ENCODE measurements at places on chromosomes 5 and 9. TPM values are rescaled to one million over a fixed set of nuclear protein-coding genes. Genes with fewer than 3 reads are reported as not detected.

Gene MUSK
- total RNA-seq = not detected

Gene GALT
- total RNA-seq = 36.6 TPM

Gene OR1Q1
- not detected for total RNA-seq

Gene FGD3
- not detected for total RNA-seq

GRCh38 chr5:74201334-74202081, 439.0 kb downstream of the ENC1 start:
- peak; percentile 85 for DNase-seq

DNA sequence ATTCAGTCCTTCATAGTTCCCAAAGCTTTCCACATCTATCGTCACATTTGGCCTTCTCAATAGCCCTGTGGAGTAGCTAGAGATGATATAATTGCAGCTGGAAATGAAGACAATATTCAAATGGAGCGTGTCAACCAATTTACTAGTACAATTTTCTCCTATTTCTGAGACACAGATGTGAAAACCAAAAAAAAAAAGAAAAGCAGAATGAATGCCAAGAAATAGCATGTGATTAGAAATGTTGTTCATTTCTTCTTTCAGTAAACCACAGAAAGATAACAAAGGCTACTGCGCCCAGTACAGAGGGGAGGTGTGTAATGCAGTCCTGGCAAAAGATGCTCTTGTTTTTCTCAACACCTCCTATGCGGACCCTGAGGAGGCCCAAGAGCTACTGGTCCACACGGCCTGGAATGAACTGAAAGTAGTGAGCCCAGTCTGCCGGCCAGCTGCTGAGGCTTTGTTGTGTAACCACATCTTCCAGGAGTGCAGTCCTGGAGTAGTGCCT, 99.0 kb downstream of the MUSK start:
- no peak for DNase-seq

- peak; percentile 98 for DNase-seq
Measured at GRCh38 chr5:149485655-149486615, 65.3 kb downstream of the CSNK1A1 start.

- DNase-seq = peak; percentile 36
Measured at GRCh38 chr9:96020792-96021550, 145.5 kb downstream of the ERCC6L2 start.

DNA sequence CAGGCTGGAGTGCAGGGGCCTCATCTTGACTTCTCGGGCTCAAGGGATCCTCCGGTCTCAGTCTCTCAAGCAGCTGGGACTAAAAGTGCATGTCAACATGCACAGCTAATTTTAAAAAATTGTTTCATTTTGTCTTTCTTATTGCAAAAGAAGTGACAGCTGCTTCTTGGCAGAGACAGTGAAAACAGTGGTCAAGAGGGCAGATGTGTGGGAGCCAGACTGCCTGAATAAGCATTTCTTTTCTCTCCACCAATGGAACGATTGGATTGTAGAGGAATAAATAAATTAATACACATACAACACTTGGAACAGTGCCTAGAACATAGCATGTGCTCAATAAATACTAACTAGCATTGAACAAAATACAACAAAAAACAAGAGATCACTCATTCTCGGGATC, 27.4 kb upstream of the KIF4B start:
- DNase-seq = no peak

GRCh38 chr5:179680780-179681401, at the start of gene CBY3:
Gene CBY3, minus strand, starts transcription at chr5:179681034. Its CDS starts 116 bp downstream, at chr5:179680918.
- no peak for DNase-seq

- no peak for DNase-seq
Measured at GRCh38 chr5:51172903-51173626, 210.2 kb upstream of the ISL1 start.

DNA sequence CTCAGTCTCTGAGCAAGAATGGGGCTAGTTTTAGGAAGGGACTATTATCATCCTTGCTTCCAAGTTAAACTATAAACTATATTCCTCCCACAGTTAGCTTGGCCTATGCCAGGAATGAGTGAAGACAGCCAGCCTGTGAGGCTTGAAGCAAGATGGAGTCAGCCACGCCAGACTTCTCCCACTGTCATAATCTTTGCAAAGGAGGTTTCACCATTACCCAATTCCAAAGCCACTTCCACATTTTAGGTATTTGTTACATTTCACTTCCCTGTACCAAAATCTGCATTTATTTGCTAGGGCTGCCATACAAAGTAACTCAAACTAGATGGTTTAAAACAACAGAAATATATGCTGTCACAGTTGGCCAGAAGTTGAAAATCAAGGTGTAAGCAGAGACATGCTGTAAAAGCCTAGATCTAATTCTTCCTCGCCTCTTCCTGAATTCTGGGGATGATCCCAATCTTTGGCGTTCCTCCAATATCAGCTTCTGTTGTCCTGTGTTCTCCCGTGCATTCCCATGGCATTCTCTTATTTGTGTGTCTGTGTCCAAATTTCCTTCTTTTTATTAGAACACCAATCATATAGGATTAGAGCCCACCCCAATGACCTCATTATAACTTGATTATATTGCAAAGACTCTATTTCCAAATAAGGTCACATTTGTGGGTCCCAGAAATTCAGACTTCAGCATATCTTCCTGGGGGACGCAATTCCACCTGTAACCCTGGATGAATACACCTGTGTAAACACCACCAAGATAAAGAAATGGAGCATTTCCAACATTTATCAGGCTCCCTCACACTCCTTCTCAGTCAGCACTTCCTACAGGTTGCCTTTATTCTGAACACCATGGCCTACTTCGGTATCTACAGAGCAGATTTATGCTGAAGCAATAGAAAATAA, 126.8 kb downstream of the GCNT1 start:
- no peak for DNase-seq

DNA sequence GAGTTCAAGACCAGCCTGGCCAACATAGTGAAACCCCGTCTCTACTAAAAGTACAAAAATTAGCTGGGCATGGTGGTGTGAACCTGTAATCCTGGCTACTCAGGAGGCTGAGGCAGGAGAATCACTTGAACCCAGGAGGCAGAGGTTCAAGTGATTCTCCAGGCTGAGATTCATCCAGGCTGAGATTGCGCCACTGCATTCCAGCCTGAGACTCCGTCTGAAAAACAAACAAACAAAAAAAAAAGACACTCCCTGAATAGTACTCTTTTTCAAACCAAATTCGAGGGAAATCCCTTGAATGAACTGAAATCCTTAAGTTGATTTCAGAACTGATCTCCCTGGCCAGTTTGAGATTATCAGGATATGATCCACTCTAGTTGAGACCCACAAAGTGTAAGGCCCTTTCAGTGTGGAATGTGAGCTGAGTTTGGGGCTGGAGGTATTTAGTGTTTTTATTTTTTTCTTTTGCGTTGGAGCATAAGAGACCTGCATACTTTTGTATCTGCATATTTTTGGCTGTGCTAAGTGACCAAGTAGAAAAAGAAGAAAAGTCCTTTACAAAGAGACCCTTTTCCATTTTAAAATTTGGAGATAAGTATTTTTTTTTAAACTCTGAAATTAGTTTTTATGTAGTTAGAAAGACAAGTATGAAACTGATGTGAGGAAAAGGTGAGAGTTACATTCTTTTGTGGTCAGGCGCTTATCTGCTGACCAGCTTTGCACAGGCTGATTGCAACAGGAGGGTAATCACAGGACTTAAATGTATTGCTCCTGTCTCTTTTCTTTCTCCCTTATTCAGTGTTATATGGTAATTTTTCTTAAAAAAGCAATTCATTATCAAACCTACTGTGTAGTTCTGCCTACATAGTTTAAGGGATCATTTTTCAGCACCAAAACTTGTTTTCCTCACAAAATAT, 42.9 kb downstream of the TMEFF1 start:
- no peak for DNase-seq

DNA sequence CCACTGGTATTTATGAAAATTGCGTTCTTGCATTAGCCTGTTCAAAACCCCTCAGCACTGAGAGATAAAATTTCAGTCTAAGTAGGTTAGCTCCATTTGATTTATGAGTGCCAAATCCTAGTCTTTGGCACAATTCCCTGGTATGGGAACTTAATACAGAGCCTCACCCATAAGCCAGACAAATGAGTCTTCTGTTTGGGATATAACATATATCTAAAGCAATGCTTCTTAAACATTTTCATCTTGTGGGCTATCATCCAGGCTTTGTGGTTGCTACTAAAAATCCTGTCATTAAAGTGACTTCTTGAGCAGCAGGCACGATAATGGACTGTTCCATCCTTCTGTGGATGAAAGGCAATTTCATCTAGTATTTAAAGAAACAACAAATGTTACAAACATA, 419.5 kb upstream of the ACTBL2 start:
- no peak for DNase-seq

GRCh38 chr5:96091874-96092273, 130.2 kb upstream of the ELL2 start:
- DNase-seq = no peak

DNA sequence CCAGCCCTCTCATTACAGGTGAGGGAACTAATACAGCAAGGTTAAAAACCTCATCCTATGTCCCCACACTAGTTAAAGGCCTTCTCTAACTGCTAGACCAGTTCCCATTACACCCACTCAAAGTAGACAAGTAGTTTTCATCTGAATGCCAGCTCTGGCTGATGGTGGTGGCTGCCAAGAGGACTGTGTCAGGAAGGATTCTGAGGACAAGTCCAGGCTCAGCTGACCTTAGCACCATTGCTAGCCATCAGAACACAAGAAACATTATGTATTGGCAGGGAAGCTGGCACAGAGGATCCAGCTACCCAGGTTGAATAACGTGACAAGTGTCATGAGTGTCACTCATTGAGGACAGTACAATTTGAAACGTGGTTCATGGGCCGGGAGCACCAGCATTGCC, 163.4 kb downstream of the HSD17B3 start:
- DNase-seq = no peak

DNA sequence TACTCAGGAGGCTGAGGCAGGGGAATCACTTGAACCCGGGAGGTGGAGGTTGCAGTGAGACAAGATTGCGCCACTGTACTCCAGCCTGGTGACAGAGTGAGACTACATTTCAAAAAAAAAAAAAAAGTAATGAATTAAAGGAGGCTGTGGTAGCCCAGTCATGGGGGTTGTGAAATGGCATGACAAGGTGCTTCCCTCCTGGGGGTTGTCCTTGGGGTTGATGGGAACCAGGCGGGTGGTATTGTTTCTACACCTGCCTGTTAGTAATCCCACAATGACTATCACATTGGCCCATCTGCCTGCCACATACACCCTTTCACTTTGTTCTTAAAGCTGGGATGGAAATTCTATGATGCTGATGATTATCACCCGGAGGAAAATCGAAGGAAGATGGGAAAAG, 5.6 kb downstream of the IDNK start:
- no peak for DNase-seq

GRCh38 chr5:68177676-68178075, 37.9 kb upstream of the PIK3R1 start:
- no peak for DNase-seq

GRCh38 chr5:14767735-14768507, 103.4 kb downstream of the OTULIN start:
- DNase-seq = no peak

- DNase-seq = no peak
Measured at GRCh38 chr5:79418276-79418675, 95.7 kb downstream of the HOMER1 start.

DNA sequence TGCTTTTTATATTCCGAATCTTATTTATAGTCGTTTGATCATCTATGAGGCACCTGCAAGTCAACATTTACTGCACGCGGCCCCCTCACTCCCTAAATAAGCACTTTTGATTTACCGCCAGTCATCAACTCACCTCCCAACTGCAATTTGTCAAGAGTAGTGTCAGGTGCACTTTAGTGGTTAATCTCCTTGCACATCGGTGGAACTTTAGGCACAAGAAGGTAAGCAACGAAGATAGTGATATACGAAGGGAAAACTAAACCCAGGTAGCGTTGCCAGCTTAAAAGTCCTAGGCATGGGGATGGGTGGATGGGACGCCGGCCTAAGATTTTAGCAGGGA, 513 bp upstream of the RNF180 start:
- DNase-seq = no peak

DNA sequence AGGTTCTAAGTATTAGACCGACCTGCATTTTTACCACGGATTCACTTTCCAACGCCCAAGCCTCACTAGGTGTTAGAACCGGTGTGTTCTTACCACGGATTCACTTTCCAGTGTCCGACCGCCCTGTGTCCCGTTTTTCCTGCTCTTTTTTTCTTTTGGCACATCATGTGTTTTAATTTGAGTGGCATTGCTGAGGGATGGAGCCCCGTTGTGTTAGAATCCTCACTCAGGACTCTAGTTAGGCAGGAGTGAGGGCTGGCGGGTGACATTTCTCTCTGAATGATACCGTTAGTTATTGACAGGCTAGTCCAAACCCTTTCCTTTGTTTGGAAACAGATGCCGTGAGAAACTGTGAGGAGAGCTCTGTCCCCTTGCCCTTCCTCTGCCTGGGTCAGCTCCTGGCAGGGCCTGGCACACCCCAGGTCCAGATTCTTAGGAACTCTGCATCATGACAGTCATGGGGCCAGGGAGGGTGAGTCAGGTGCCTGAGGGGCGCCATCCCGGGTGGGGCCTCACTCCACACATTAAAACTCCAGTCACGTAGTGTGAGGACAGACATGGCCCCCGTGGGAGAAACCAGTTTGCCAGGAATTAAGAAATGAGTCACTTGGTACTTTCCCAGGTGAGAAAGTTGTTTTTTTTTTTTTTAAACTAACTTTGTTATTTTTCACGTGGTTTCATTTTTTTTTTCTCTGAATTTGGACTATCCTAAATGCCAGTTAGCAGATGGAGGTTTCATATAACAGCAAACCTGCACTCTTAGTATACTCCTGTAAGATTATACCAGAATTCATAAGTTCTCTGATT, 15.8 kb downstream of the EXOC3 start:
- DNase-seq = peak; percentile 8

DNA sequence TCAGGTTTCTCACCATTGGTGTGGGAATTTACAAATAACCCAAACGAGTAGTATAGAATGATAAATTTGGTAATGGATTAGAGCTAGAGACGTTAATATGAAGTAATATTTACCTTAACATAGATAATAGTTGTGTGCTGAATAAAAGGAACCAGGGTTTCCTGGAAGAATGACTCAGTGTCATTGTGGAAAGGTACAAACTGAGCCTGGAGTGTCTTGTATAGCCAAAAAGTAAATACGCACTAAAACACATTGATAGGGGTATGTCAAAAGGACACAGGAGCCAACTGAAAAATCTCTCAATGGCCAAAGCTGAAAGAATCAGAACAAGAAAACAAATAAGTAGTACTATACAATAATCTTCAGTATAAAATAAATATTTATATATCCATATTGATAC, 363.5 kb downstream of the SLCO4C1 start:
- DNase-seq = no peak

DNA sequence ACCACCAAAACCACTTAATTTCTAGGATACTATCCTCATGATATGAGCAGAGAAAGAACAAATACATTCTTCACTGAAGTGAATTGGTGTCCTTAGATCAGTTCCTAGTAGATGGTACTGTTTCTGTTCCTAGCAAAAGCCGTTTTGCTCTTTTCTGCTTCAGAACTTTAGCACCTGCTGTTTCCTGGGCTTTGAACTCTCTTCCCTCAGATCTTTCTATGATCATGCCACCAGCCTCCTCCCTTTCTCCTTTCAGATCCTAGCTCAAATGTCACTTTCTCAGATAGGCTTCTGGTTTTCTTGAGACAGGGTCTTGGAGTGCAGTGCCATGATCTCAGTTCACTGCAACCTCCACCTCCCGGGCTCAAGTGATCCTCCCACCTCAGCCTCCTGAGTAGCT, 118.0 kb downstream of the EGFLAM start:
- no peak for DNase-seq
